Cortex of kidney (tissue), 1 donor: ENCODE measurements at places on chromosomes 1 and 21.

- no peak for DNase-seq
Measured at GRCh38 chr1:37146071-37146470, 111.8 kb upstream of the GRIK3 start.

GRCh38 chr1:204407295-204407971, 4.2 kb downstream of the PPP1R15B start:
- no peak for DNase-seq

GRCh38 chr1:11158720-11159321, 30.3 kb upstream of the ANGPTL7 start:
- DNase-seq: no peak

DNA sequence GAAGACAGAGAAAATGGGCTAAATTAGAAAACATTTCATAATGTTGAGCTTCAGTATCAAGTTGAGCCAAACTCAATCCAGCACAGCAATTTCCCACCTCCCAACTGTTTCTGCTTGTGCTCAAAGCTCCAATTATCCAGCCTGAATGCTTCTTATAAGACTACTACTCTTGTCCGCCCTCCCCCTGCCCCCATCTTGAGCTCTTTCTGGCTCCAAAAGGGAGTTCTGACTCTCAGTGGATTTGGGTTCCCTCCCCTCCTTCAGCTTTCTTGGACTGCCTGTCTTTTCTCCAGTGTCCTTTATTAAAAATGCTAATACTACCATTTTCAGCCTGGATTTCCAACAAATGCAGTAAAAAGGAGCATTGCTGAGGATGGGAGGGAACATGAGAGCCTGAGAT, 174.8 kb downstream of the ASTN1 start:
- no peak for DNase-seq

- no peak for DNase-seq
Measured at GRCh38 chr1:187985897-187986654, 1157.3 kb downstream of the PLA2G4A start.

DNA sequence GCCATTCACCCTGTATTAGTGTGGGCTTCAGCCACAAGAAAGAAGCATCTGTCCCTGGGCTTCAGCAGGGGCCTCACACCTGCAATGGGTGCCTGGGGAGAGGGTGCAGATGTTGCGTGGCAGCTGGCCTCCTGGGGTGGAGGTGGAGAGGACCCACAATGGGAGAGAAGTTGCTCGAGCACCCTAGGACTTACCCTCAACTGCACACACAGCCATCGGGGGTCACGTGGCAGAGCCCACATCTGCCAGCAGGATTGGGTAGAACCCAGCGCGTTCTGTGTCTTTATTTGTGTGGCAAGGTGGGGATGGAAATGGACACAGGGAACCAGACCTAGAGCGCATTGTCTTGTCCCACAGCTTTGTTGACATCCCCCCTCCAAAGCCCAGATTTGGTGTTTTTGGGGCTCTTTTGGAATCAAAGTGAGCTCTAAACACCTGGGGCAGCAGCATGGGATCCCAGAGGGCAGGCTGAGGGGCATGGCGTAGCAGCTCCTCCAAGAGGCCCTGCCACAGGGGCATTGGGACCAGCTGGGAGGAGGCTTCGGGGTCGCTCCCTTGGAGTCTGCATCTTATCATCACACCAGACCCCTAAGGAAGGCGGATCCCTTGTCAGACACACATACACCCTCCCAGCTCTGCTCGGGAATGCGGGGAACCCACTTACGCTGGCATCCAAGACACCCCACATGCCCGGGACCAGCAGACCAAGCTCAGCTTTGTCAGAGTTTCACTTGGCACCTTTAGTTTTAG, 5.1 kb downstream of the ABCG1 start:
- DNase-seq: no peak

DNA sequence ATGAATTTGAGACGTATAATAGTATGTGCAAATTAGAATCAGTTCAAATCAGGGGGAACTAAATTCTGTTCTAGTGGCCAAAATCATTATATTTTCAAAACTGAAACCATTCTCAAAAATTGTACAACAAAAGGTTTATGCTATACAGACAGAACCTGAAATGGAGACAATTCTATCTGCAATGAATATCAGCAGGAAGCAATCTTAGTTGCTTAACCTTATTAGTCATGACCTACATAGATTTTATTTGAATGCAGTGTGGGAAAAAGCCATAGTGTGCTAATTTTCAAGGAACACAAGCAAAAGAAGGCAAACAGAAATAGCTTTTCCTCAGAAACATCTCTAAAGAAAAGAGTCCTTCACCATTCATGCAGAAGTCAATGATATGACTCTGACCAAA, 6.5 kb downstream of the AK5 start:
- no peak for DNase-seq

- DNase-seq: no peak
Measured at GRCh38 chr1:191085121-191085520, 607.5 kb upstream of the BRINP3 start.

DNA sequence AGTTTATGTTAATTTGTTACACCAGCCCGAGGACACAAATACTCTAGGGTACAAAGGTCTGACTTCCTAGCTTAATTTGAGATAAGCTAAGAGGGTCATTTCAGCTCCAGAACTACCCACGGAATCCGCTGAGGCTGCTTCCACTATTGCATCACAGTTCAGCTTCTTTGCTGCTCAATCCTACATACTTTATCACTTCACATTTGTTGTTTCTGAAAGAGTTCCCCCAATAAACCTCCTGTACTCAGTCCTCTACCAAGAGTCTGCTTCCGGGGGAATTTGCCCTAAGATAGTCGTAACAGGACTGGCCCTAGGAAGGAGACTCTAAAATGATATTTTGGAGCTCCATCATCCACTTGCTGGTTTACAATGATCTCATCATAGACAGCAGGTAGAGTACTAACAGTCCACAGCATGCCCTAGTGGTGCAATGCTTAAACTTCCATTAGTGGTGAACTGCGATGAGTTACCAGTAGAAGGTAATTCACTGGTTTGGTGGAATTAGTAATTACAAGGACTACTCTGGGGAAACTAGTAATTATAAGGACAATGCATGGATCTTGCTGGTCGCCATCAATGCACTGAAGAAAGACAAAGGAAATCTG, 229.3 kb downstream of the USH2A start:
- DNase-seq: no peak

DNA sequence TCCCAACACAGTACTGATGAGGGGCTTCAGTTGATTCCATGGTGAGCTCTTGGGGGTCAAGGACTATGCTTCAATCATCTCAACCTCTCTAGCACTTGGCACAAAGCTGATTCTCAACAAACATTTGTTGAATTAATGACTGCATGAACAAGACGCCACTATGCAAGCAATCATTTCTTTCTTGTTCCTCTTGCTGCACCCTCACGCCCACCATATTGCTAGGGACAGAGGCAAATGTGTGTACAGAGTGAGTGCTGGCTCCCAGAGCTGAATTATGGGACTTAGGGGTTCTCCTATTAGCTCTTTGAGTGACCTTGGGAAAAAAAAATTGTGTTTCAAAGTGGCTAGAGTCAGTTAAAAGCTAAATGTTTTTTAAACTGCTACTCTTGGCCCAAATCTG, 2.5 kb downstream of the ADAR start:
- no peak for DNase-seq

GRCh38 chr1:180614730-180615129, 17.1 kb upstream of the XPR1 start:
- DNase-seq: no peak

DNA sequence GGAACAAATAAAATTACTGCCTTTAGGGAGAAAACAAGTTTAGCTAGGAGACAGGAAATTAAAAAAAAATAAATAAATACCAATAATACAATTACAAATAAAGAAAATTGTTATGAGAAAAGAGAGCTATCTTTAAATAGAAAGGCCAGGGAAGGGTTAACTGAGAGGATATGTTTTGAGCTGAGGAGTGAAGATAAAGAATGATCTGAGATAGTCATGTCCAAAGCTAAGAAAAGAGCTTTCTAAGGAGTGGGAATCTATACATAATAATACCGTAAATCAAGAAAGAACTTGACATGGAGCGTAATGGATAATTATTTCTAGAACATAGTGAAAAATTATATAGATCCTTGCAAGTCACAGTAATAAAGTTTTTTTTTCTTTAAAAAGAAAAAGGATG, 176.5 kb downstream of the NCAM2 start:
- no peak for DNase-seq

DNA sequence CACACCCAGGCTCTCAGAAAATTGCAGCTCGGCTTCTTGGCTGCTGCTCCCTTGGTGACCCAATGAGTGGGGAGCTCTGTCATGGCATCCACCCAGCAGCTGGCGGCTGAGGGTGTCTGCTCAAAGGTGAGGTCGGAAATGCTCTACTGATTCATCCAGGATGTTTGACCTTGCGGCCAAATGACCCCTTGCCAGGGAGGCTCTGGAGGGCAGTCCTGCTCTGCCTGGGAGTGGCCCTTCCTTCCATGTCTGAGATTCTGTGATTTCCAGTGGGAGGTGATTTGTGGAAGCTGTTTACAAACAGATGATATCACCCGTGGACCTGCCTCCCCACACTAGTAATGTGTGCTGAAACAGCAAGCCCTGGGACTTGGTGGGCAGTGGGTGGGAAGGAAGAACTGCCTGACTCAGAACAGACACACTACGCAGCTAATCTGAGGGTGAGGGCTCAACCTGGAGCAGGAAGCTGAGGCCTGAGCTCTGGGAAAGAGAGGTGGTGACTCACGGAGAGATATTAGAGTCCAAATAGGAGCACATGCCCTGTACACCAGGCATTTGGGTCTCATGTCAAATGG, 3.0 kb downstream of the CRCT1 start:
- DNase-seq: no peak

- no peak for DNase-seq
Measured at GRCh38 chr1:29625084-29625420, 388.7 kb downstream of the PTPRU start.

DNA sequence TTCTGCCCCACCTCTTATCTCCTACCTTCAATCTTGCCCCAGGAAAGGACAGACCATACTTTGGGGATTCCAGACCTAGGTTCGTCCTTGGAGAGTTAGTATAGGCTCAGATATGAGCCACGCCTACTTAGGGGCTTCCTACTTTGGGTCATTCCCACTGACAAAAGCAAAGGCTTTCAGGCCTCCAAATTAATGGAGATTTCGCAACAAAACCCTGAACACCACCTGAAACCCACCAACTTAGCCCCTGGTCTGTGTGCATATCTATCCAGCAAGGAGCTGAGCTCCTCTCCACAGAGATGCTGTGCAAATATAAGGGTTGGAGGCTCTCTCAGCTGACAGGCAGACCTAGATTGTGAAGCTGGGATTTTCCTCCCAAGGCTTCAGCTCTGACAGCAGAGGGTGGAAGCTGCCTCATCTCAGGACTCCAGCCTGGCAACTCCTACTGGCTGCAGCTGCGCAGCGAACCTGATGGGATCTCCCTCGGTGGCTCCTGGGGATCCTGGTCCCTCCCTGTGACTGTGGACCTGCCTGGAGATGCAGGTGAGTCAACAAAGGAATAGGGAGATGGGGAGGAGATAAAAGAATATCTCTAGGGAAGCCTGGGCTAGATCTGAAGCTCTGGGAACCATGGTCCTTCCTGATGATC, 2.1 kb downstream of the MPL start:
- no peak for DNase-seq

GRCh38 chr1:208159555-208160258, 84.5 kb downstream of the PLXNA2 start:
- DNase-seq: no peak

- DNase-seq: no peak
Measured at GRCh38 chr1:229758101-229759036, 132.3 kb downstream of the URB2 start.

DNA sequence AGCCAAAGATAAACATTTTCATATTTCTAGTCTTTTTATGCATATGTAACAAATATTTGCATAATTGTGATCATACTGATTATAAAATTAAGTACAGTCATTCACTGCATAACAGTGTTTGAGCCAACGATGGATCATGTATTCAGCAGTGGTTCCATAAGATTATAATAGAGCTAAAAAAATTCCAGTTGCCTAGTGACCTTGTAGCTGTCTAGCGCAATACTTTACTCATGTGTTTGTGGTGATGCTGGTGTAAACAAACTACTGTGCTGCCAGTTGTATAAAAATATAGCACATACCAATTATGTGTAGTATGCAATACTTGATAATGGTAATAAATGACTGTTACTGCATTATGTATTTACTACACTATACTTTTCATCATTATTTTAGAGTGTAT, 2.1 kb upstream of the S100A10 start:
- DNase-seq: no peak

DNA sequence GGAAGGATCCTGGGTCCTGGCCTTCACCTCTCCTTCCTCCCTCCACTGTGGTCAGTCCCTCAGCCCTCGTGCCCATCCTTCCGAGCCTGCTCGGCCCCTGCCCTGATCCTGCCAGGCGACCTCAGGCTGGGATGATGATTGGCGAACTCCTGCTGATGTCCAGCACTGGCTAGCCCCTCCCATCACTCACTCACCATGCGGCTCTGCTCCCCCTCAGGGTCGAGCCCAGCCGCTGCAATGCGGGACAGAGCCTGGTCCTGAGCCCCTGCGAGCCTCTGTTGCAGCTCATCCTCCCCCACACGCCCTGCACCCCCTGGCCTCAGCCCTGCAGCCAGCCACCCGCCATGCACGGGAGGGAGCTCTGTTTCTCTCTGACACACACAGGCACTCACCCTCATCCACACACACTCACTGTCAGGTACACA, 100.2 kb downstream of the DMRTB1 start:
- DNase-seq: no peak

- no peak for DNase-seq
Measured at GRCh38 chr1:164702664-164703063, 143.7 kb downstream of the PBX1 start.
